ENCODE measurements at places on chromosomes 4 and X.
A peak's percentile ranks its signal among the peaks of the same experiment; 100 is the strongest.

DNA sequence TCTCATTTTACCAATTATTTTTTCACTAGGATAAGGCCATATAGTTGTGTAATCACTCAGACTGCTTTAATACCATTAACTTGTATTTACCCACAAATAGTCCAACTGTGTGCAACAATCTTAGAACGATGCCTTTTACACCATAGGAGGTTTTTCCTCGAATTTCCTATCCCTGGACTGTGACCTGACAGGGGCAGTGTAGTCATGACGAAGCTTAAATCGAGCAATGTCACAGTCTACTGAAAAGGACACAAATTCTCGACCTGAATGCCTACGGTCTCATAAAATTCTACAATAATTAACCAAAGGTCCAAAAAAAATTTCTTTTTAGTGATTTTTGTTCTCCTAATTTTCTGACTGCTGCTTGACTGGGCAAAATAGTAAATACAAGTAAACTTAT, 208.9 kb downstream of the ADAMTS3 start:
- DNase-seq: no peak

GRCh38 chrX:36908801-36909675, 99.1 kb upstream of the FAM47C start:
- DNase-seq: peak; percentile 43

- peak; percentile 63 for DNase-seq
These were observed 11.5 kb downstream of the PRPS2 start for GRCh38 chrX:12802741-12803140.

GRCh38 chrX:105468741-105469140, 248.2 kb upstream of the TEX13A start:
- DNase-seq: no peak

DNA sequence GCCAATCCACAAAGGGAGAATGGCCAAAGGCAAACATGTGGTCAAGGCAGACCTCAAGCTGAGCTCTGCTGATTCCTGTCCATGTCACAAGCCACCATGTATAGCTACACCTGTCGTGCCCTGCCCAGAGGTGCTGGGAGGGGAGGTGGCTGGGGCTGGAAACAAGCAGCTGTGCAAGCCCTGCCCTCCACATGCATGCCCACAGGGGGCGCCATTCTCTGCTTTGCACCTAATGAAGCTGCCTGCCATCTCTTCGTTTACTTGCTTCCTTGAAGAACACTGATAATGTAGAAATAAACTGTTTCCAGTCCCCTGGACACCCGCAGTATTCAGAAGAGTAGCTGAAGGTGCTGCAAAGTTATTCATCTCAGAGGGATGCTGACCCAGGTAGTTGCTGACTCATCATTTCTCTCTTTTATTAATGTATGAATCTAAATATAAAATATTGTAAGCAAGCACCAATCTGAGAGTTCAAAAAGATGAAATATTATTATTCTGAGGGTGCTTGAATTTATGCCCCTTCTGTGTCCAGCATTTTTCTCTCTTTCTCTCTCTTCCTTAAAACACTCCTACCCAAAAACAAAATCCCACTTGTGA, 278.6 kb downstream of the ADGRA3 start:
- DNase-seq: peak; percentile 68

DNA sequence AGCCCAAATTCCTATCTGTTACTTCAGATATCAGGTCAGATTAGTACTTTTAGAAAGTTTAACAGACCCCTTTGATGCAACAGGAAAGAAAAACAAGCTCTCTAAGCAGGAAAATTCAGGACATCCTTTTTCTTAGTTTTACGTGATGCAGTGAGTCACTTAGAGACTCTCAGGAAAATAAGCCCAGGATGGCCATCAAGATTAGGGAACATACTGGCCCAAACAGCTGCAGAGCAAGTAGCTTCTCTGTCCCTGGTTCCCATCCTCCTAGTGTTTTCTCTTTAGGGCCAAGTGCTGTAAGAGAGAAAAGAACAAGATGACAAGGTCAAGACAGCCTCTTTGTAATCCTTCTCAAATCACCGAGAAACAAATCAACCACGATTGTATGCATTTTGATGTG, 219.1 kb downstream of the ZNF674 start:
- DNase-seq: no peak

DNA sequence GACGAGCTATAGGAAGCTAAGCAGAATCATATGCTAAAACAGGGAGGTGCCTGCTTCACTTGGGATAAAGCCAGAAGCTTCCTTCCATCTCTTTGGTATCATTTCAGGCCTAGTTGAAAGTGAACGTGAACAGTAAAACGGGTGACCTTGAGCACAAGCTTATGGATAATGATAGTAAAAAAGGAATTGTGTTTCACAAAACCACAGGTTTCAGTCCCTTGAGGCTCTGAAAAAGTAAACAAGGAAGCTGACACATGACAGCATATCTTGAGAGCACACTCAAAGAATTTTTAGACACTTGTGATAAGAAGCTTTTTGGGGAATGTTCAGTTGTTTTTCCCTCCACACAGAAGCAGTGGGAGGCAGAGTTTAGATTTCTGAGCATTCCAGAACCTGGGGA, 286.1 kb downstream of the DCHS2 start:
- no peak for DNase-seq

DNA sequence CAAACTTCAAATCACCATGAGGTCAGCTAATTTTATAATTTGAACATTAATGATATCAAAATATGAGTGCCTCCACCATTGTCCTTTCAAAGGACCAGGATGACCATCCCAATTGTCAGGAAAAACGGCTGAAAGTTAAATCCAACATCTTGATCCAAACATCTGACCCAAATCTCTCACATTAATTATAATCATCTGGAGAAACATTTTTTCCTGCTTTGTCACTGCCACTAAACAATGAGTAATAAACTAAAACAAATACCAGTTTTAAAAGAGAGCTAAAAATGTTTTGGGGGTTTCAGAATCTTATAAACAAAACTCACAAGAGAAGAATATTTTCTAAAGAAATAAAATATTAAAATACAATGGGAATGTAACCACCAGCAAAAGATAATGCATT, 45.7 kb upstream of the NDST4 start:
- DNase-seq: no peak

DNA sequence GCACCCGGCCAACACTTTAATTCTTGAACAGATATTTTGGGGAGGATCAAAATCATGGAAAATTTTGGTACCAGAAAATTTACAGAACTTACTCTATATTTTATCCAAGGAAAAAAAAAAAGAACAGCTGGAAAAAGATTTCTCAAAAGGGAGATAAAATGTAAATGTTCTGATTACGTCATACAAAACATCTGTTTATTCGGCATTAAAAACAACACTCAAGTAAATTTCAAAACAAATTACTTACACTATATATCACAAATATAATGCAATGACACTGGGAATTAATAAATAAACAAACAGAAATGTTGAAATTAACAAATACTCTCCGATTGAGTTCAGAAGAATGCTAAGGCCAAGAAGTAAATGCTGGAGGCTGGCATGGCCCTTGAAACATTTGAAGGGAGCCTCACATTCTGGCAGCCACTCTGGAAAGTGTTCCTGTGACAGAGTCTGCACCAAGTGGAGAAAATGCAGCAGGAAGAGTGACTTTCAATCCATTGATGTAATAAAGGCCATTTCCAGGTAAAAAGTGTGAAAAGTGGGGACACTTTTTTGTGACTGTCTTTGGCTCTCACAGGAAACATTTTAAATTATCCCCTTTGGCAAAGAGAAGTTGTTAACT, 486.0 kb upstream of the CTSO start:
- no peak for DNase-seq

- DNase-seq: no peak
These were observed 3.7 kb upstream of the TEX13D start for GRCh38 chrX:124328765-124329164.

- no peak for DNase-seq
These were observed 31.8 kb upstream of the MTM1 start for GRCh38 chrX:150536455-150537116.

GRCh38 chr4:84855774-84856173, 110.7 kb downstream of the WDFY3 start:
- no peak for DNase-seq

DNA sequence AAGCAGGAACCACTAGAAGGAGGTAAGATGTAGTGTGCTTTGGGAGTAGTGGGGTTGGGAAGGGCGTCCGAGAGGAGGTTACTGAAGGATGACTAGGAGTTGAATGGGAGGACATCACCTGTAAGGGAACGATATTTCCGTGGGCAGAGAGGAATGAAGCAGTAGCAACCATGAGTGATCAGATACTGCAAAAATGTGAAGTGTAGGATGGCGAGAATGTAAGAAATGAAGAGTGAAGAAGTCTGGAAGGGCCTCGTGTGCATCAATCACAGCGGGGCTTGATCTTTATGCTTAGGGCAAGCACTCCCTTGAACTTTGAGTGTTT, 594 bp downstream of the MSMO1 start:
- DNase-seq: no peak

GRCh38 chr4:155426953-155427352, 50.2 kb upstream of the MAP9 start:
- DNase-seq: no peak

- no peak for DNase-seq
These were observed 662 bp downstream of the APBB2 start for GRCh38 chr4:41213625-41214135.

DNA sequence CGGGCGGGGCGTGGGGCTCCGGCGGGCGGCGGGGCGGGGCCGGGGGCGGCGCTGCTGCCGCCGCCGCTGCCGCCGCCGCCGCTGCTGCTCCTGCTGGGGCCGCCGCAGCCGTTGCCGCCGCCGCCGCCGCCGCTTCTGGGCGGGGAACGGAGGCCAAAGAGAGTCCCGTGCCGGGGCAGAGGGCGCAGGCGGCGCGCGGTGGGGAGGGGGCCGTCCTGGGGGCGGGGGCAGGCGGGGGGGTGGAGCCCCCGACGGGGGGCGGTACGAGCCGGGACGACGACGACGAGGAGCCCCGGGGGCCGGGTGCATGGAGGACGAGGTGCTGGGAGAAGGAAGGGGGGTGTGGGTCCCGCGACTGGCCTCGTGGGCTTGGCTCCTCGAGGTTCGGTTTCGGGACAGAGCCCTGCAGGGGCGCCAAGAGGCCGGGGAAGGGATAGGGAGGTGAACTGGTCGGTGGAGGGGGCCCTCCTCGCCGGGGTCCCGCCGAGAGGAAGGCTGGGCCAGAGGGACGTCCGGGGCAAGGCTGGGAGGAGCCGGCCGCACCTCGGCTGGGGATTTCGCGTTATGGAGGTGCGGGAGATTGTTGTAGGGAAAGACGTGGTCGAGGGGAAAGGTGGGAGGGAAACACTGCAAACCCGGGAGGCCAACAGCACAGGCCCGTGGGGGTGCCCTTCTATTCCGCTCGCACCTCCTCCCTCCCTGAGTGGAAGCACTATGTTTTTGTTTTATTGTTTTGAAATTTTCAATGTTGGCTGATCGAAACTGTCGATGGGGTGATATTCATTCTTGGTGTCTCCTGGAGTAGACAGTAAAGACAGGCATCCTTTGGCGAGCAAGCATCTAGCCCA, 1.9 kb downstream of the BCORL1 start:
- DNase-seq: no peak

DNA sequence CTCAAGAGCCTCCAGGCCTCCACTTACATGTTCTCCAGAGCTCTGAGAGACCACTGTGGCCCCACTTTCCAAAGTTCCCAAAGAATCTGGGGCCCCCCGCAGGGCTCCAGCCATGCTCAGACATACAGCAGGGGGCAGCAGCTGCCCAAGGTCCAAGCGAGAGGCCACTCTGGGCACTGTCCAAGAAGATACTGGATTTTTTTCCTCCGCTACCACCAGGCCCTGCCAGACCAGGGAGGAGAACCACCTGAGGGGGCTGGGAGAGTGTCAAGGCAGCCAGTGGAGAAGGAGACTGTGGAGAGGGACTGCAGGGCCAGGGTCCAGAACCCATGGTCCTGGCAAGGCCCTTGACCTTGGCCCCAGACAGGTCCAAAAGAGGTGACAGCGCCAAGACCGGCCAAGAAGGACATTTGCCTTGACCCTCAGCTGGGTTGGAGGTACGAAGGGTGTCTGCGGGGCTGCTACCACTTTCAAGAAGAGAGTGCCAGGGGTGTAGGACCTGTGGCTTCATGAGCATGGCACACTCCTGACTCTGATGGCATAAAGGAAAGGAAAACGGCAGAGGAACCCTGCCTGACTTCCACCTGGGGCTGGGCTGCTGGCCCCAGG, 5.3 kb downstream of the EMD start:
- DNase-seq: no peak

DNA sequence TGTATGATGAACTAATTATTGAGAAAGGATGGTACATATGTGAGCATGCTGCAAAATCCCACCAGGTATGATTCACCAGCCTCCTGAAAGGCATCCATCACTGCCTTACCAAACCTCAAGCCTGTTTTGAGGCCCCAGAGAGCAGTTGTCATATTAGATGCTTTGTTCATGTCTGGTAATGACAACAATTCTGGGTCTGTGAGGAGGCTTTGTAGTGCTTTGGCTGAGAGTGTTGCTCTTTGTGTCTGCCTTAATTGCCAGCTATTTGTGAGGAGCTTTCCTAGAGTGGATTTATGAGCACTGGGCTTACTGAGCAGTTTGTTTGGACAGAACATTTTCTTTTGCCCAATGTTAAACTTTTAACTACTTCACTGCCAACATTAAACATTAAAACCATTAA, 69.2 kb downstream of the HEPH start:
- no peak for DNase-seq

All from common myeloid progenitor, CD34-positive (primary cell).